ENCODE measurements at places on chromosomes 4 and X. TPM values are rescaled to one million over a fixed set of nuclear protein-coding genes. Genes with fewer than 3 reads are reported as not detected.

Gene MED12
- 56.8 TPM for total RNA-seq

Gene NDST4
- not detected for total RNA-seq

Gene NLGN4X
- total RNA-seq: not detected

Gene CPLX1
- total RNA-seq: 0.15 TPM

Gene FOXR2
- total RNA-seq: not detected

All from activated CD8-positive, alpha-beta memory T cell treated with anti-CD3 and anti-CD28 coated beads for 36 hours (primary cell).